NCI-H460 (cell line): ENCODE measurements at places on chromosomes 11 and 22. TPM values are rescaled to one million over a fixed set of nuclear protein-coding genes. Genes with fewer than 3 reads are reported as not detected.

DNA sequence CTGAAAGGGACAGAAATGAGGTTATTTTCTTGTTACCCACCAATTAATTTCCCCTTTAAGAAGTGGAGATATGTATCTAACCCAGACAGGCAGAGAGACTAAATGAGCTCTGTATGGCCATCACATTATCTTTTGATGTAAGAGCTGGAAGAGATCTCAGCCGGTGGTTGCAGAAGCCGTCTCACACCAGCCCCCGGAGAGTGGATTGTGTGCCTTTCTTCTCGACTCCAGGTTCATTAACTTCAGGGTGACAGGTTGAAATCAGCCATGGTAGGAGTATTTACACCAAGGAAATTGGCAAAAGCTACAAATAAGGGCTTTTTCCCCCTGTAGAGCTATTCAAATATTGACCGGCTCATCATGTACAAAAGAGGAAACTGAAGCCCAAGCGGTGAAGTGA lies 580.3 kb upstream of the CADM1 start:
- DNase-seq: no peak

GRCh38 chr11:36713715-36714114 lies 115.7 kb upstream of the RAG2 start:
- no peak for DNase-seq

GGTLC2 gene
- total RNA-seq: not detected in 2 replicates

DNA sequence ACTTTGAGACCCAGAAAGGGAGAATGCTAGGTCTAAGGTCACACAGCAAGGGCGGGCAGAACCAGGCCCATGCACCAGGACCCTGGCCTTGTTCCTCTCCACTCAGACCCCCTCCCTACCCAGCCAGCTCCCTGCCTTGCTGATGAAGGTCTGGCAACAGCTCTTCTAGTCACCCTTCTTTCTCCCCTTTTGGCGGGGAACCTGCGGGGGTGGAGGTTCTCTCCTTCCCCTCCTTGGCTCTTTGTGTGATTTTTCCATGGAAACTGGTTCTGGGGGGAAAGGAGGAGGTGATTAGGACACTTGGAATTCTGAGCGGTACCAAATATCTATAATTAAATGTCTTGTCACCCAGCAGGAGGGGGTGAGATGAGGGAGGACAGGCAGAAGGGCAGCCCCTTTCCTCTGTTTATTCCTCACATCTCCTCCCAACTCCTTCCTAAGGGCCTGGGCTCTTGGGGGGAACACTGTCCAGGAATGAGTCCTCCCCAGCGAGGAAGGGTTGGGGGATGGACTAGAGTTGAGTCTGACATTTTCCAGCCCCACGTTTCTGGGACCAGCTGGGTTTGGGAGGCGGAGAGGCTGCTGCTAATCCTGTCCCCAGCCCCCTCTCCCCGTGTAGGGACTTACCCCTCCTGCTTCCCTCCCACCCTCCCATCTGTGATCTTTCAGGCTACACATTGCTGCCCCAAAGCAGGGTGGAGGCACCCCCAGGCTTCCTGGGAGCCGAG lies 7.4 kb downstream of the ARHGEF17 start:
- DNase-seq: no peak

- DNase-seq: peak; percentile 42
Observed at GRCh38 chr11:131674051-131674755, 303.8 kb downstream of the NTM start.

DNA sequence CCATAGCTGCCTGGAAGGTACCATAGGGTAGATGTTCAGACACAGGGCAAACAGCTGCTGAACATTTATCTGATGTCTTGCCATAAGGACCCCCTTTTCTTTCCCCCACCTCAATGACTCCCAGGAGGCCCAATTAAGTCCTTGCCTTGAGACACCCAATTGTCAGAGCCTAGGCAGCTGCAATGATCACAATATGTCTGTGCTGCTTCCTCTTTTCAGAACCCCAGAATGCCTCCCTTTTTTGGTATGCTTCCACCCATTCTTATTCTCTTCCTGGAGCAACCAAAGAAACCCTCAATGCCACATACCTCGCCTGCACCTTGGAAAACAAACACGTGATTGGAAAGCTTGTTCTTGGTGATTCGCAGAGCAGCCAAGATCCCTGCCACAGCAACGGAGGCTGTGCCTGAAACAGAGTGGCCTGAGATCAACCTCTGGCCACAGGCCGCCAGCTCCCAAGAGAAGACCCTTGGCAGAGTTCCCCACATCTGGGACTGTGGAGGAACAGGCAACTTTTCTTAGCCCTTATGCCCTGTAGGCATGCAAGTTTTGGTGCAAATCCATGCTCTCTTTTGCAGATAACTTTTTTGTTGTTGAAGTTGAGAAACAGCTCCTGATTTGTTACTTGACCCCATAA lies 75.4 kb downstream of the CCDC81 start:
- no peak for DNase-seq

DNA sequence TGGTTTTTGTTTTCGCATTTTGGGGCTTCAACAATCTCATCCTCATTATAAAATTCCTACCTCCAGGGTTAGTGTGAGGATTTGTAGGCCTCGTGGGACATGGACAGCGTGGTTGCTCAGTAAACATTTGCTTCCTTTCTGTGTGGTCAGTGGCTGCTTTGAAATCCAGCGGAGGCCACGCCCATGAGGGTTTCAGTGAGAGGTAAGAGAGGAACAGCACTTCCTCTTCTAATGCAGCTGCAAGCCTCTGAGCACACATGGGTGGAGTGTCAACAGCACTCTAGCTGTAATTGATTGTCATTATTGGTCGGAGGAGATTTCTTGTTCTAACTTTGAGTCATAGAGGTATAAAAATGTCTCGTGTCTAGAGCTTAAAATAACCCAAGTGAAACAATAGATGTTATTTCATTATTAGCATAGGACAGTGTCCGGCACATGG lies 6.0 kb upstream of the ARHGAP42 start:
- DNase-seq: no peak

SCGB1A1 gene
- not detected in 2 replicates for total RNA-seq

ACTN3 gene
- not detected in 2 replicates for total RNA-seq

DNA sequence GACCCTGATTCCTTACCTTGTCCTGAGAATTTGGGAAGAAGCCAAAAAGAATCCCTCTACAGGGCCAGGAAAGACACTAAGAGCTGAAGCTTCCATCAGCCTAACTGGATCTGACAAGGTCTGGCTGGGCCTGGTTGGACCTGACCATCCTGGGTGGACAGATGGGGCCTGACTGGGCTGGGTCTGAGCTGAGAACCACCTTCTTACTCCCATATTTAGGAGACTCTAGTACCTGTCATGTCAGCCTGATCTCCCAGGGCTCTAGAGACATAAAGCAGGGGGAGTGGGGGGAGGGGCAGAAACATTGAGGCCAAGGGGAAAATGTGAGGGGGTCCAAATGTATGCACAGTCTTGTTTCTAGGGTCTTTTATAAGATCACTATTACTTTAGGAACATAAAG lies 129.9 kb downstream of the BUD13 start:
- DNase-seq: no peak

GRCh38 chr11:66299186-66299585 lies 7.5 kb downstream of the TMEM151A start:
- DNase-seq: no peak

DNA sequence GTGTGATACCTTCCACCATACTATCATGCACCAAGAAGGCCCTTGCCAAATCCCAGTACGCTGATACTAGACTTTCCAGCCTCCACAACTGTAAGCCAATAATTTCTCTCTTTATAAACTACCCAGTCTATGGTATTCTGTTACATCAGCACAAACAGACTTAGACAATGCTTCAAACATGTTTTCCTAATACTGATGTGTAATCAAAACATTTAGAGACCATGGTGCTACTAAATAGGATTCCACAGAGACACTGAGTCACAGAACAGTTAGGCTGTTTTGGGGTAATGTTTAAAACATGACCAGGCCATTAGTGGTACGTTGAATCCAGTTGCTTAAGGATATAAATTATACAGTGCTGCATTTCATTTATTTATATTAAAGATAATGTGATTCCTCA lies 103.7 kb downstream of the PICALM start:
- DNase-seq: no peak

KRTAP5-9 gene
- not detected in 2 replicates for total RNA-seq

DNA sequence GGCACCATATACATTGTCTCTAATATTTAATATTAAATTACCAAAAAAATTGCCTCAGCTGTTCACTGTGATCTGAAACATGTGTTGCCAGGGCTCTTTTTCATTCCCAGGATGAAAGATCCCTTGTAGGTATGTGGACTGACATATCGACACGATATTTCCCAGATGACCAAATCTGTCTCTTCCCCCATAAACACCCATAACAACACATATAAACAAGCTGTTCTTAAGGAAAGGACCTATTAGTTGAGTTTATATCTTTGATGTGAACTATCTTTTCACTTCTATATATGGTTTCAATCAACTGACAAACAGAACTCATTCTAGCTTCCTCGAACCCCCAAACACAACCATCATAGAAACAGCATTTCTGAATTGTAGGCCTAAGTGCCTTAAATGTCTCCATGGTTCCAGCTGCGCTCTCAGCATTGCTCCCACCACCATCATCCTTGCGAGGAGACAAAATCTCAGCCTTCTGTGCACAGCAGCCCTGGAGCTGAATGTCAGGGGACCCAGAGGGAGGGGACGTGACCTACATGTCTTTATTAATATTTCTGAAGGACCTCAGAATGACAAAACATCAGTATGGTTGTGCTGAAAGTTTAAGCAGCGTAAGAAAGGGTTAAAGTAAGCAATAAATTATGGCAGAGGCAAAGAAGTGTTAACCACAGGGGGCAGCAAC lies 67.0 kb downstream of the ETS1 start:
- no peak for DNase-seq

CWF19L2 gene
- total RNA-seq: 6.9 and 8.9 TPM in 2 replicates

- DNase-seq: no peak
Observed at GRCh38 chr11:70040869-70041501, 37.1 kb upstream of the ANO1 start.

DNA sequence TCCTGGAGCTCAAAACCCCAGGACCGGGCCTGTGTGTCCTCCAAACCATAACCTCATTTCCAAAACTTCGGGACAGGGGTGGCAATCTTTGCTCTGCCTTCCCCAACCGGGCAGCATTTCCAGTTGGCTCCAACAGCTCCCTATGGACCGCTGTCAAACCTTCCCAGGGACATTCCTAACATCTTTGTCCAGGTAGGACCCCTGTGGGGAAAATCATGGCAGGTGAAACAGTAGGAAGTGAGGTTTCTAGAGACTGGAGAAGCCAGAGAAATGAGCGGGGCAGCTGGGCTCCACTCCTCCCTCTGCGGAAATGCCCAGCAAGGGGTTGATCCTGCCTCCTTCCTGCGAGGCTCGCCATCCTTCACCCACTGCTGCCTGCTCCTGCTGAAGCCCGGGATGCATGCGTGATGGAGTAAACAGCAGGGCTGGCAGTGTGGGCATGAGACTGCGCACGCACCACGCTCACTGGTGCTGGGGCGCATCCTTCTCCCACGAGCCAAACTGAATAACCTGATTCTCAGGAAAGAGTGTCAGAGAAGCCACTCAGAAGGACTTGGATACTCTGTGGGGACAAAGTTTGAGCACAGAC lies 136.4 kb downstream of the BUD13 start:
- DNase-seq: no peak

DNA sequence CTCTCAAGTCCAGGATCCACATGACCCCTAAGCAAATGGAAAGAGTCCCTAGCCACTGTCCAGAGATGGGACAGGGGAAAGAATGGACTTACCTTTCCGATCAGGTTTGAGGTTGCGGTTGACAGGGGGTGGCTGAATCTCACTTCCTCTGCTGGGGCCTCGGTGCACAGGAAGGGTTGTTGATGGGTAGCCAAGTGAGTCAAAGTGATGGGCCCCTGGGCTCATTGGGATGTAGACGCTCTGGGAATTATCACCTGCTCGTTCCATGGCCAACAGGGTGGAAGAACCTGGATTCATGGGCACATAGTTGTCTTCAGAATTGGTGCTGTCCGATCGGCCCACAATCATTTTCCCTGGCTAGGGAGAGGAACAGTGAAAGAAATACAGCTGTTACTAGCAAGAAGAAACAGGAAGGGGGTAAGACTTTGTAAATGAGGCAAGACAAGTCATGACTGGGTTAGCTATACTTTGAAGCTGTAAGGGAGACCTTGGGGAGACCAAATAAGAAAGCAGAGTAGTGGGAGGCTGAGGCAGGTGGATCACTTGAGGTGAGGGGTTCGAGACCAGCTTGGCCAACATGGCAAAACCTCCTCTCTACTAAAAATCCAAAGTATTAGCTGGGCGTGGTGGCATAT lies 34.7 kb downstream of the USP35 start:
- no peak for DNase-seq

GRCh38 chr11:32892355-32893092 lies at the start of gene QSER1:
Gene QSER1 (plus strand): TSS chr11:32892811. CDS start chr11:32893126, 315 bp downstream.
- peak; percentile 41 for DNase-seq

GRCh38 chr22:20524004-20524481 lies 16.6 kb downstream of the MED15 start:
- no peak for DNase-seq

APOA5 gene
- total RNA-seq: not detected in 2 replicates

DNA sequence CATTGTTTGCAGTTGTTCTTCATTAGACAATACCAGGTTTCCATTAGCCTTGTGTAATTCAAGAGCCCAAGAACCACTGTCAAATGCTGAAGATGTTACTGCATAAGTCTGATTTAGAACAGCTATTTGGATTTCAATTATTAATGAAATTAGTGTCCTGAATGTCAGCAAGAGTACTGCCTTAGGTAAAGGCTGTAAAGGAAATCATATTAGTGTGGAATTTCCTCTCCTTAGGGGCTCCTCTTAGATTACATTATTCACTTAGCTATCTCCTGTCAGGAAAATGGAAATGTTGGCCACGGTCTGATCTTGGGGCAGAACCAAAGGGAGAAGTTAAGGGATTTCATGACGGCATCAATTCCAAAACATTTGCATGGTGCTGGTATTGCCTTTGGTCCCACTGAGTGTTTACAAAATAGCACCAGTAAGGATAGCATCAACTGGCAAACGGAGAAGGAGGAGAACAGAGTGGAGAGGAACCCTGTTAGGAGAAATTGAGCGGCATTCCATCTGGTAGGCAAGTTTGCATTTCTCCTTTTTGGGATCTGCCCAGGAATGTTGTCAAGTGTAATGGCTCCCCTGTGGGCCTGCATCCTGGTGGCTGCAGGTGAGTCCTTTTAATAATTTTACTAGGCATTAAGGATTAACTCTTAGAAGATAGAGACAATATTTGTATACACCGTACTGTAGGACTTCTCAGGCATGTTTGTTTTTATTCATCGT lies at the start of gene HTR3B:
TSS of gene HTR3B (plus strand) at position 418 of the 723 bp plus-strand sequence. CDS start at position 556, 138 bp downstream.
- DNase-seq: no peak

GRCh38 chr22:22692707-22693530 lies 48.5 kb downstream of the GGTLC2 start:
- DNase-seq: no peak

FAM181B gene
- not detected in 2 replicates for total RNA-seq

DNA sequence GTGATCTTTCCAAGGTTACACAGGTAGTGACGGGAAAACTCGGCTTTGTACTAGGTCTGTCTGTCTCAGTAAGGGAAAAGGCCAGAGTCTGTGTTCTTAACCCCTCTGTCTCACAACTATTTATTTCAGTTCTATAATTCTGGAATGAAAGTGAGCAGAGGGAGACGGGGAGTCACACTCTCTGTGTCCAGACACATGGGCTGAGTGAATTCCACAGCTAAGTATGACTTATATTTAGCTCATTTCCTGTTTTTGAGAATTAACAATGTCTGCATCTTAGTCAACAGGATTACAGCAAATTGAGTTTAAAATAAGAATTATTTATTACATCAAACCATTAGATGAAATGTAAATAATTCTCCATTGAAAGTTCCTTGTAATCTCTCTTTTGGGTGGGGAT lies 62.5 kb upstream of the OR4B1 start:
- DNase-seq: no peak

SCUBE1 gene
- 3.2 and 5.3 TPM in 2 replicates for total RNA-seq

PATE2 gene
- total RNA-seq: not detected in 2 replicates

MIAT gene
- 0.66 and 0.82 TPM in 2 replicates for total RNA-seq

SLC22A8 gene
- not detected in 2 replicates for total RNA-seq

RFPL1 gene
- total RNA-seq: not detected in 2 replicates
